ENCODE measurements at places on chromosomes 13 and 19. TPM values are rescaled to one million over a fixed set of nuclear protein-coding genes. Genes with fewer than 3 reads are reported as not detected.

GRCh38 chr13:95787356-95788099, 110.6 kb downstream of the DNAJC3 start:
- H3K27me3 ChIP-seq = no peaks in the 10 kb centered on the region
- DNase-seq = no peak
- no peaks in the 10 kb centered on the region for H3K4me1 ChIP-seq
- no peak overlapping the region for H3K27ac ChIP-seq
- H3K36me3 ChIP-seq = no peaks in the 10 kb centered on the region

The HIPK4 gene
- 0.16 TPM for total RNA-seq

DNA sequence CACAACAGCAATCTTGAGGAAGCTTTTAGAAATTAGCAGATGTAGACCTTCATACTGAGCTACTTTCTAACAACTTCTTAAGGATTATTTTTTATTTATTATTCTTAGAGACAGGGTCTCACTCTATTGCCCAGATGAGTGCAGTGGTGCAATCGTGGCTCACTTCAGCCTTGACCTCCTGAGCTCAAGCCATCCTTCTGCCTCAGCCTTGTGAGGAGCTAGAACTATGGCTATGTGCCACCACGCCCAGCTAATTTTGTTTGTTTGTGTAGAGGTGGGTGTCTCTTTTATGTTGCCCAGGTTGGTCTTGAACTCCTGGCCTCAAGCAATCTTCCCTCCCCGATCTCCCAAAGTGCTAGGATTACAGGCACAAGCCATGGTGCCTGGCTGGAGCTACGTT, 200.6 kb downstream of the TSHZ3 start:
- no peak for DNase-seq
- H3K4me1 ChIP-seq = no peaks in the 10 kb centered on the region
- no peak overlapping the region for H3K27ac ChIP-seq

GRCh38 chr13:99359528-99359927, 52.3 kb upstream of the GPR183 start:
- H3K27me3 ChIP-seq = no peaks in the 10 kb centered on the region
- H3K36me3 ChIP-seq = no peaks in the 10 kb centered on the region
- DNase-seq = no peak
- no peak overlapping the region for H3K27ac ChIP-seq

DNA sequence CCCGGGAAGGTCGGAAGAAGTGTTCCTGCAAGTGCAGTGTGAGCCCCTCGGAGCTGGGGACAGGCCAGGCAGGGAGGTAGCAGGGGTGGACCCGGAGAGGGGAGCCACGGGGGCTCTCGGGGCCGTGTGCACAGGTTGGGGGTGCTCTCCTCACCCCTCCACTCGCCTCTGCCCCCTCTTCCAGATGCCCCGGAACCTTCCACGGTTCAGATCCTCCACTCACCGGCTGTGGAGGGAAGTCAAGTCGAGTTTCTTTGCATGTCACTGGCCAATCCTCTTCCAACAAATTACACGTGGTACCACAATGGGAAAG, 9.0 kb downstream of the CD22 start:
- no peak overlapping the region for H3K4me3 ChIP-seq
- H3K36me3 ChIP-seq = no peaks in the 10 kb centered on the region
- no peak overlapping the region for H3K27ac ChIP-seq
- no peaks in the 10 kb centered on the region for H3K27me3 ChIP-seq
